ENCODE measurements at places on chromosomes 16 and 17.

DNA sequence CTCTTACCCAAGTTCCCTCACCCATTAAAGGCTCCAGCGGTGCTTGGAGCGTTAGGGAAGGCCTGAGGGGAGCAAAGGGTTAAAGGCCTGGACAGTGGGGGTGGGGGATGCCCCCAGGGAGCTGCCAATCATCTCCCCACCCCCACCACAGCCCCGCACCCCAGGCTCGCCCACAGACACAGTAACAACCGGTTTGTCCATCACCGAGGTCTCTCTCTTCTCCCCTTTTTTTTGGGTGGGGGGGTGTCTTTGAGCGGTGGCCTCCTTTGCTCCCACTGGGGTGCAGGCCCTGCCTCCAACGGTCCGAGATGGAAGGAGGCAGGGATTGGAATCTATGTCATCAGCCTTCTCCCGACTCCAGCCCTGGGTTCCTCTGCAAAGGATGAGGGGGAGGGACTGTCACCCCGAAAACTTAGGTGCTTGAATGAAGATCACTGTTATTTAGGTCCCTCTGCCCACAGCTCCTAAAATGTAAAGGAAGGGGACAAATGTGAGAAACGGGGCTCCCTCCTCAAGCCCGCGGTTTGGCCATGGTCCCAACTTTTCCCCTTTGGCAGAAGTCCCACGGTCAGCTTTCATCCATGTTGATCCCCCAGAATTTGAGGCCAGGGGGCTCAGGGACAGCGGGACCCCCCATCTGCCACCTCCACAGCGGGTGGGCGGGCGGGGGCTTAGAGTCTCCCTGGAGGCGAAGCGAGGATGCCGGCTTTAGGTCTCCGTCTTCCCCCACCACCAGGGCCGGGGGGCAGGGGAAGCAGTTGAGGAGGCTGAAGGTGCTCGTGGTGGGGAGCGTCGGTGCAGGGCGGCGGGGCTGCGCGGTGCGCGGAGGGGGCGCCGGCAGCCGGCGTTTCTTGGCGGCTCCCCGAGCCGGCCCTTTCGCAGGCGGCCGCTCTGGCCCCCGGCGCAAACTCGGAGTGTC, 1.7 kb downstream of the EPOP start:
- no peak for DNase-seq

GRCh38 chr17:46962374-46962790, 16.7 kb downstream of the RPRML start:
- DNase-seq, result no peak

GRCh38 chr17:40457369-40457768, 14.1 kb downstream of the IGFBP4 start:
- no peak for DNase-seq

DNA sequence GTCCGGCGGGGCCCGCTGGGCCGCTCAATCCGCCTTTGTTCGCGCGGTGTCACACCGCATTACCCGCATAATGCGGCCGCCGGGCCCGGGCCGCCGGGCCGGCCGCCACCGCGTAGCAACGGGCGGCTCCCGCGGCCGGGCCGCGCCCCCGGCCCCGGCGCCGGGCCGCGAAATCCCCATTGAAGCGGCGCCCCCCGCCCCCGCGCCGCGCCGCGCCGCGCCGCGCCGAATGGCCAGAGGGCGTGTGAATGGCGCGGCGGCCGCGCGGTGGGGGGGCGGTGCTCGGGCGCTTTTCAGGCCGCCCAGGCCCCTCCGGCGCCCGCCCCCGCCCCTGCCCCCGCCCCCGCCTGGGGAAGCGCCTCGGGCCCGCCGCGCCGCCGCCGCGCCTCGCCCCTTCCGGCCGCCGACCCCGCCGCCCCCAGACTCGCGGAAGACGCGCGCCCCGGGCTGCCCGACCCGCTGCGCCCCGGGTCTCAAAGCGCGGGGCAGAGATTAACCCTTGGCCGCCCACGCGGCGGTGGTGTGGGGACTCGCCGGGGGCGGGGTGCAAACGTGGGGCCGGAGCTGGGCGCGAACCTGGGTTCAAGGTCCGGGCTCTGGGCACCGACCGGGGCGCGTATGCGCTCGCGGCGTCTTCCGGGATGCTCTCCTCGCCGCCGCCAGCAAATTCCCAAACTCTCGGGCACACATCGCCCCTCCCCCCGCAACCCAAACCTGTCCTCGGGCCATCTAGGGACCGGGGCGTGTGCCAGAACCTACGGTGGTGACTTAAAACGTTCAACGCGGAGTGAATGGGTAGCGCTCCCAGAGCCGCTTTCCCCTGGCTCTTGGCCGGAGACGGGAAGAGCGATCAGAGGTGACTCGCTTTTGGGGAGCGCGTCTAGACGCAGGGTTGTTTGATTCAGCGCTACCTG, 46.7 kb downstream of the WNT3 start:
- DNase-seq, result no peak

All from NCI-H187 treated with DMSO at 0.1 percent for 48 hours (cell line).